Activated T-cell treated with anti-CD3 and anti-CD28 coated beads, Interleukin-2, amount 50 U/mL, for 24 hours (primary cell): ENCODE measurements at places on chromosomes 12 and 14.

DNA sequence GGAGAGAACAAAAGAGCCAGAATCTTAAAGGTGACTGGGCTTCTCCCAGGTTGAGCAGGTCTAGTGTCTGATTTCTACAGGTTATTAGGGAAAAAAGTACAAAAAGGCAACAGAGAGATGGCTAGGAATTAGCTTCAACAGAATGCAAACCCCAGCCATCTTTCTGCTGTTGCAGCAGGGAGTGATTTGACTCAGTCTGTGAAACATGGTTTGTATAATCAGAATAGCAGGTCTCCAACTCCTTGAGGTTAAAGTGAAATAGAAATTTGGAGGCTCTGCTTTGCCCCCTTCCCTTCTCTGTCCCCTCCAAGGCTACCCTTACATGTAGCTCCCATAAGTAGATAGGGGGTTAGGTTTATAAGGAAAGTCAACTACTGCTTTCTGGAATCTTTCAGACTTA is 105.8 kb downstream of the AKAP6 start:
- peaks cover 8% of the 10 kb centered on the region for H3K4me1 ChIP-seq
- no peak overlapping the region for H3K4me3 ChIP-seq
- H3K27ac ChIP-seq: no peak overlapping the region
- H3K36me3 ChIP-seq: no peaks in the 10 kb centered on the region
- no peaks in the 10 kb centered on the region for H3K27me3 ChIP-seq

DNA sequence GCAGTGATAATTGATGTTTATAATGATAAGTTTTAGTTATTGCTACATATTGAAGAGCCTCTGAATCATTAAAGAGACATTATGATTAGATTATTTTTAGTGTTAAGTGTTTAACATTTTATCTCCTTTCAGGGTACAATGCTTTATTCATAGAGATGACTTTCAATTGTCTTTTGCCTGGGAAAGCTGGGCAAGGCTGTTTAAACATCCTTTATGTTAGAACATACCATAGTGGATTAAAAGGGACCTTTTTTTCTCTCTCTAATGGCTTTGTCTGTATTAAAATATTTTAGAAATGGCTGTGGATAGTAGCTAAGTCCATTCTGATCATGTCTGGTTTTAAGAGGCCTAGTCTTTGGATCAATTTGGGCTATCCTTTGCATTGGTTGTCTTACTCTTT is 427.5 kb upstream of the MIS18BP1 start:
- no peak for DNase-seq
- H3K36me3 ChIP-seq: no peaks in the 10 kb centered on the region
- no peak overlapping the region for H3K4me3 ChIP-seq
- no peaks in the 10 kb centered on the region for H3K4me1 ChIP-seq
- H3K27ac ChIP-seq: no peak overlapping the region

- DNase-seq: no peak
- H3K27me3 ChIP-seq: no peaks in the 10 kb centered on the region
- peaks cover 2% of the 10 kb centered on the region for H3K4me1 ChIP-seq
- no peaks in the 10 kb centered on the region for H3K36me3 ChIP-seq
- H3K4me3 ChIP-seq: no peak overlapping the region
- no peak overlapping the region for H3K27ac ChIP-seq
These were observed 80.7 kb upstream of the NUDT4 start for GRCh38 chr12:93297032-93297431.

- no peak overlapping the region for H3K27ac ChIP-seq
- no peak overlapping the region for H3K4me3 ChIP-seq
These were observed 160.1 kb downstream of the STXBP6 start for GRCh38 chr14:24889843-24890242.

DNA sequence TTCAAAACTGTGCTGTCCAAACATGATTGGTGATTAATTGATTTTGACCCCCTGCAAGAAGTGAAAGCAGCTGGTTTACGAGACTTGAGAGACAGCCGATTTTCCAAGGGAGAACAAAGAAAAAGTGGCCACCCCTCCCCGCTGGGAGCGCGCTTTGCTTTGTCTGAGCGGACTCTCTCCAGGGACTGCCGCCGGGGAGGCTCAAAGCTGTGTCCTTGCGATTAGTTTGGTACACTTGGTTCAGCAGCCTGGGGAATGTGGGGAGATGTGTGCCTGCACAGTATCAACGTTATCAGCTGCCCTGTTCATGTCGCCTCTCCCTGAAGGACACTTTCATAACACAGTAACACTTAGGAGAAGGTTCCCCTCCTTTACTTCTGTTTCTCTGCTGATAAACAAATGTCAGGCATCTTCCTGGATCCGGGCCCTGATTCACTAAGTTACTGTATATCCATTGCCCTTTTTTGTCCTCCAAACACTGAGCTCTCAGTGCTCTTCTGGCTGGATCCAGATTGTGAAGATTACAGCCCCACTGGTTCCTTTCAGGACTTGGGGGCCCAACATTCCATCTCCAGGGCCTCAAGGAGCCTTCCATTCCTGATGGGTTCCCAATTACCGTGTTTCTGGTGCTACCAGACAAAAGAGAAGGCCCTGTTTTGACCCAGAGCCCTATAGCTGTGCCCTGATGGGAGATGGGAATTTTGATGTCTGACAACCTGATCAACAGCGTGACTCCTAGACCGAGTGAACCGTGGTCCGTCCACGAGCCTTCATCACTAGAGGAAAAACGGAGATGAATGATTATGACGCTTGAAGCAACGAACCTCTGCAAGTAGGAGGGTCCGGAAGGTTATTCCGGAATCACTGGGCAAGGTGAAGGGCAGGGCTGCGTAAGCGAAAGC is 31.7 kb upstream of the TUBA1C start:
- peak overlapping the region; percentile 74 for H3K27ac ChIP-seq
- no peaks in the 10 kb centered on the region for H3K36me3 ChIP-seq
- peak overlapping the region; percentile 30 for H3K4me3 ChIP-seq
- peak; percentile 29 for DNase-seq
- no peaks in the 10 kb centered on the region for H3K27me3 ChIP-seq
- H3K4me1 ChIP-seq: peaks cover 25% of the 10 kb centered on the region
